ENCODE measurements at places on chromosomes 12 and 14.
A peak's percentile ranks its signal among the peaks of the same experiment; 100 is the strongest.

- H3K4me3 ChIP-seq = no peak overlapping the region
- no peaks in the 10 kb centered on the region for H3K27me3 ChIP-seq
- peak overlapping the region; percentile 87 for H3K27ac ChIP-seq
- no peaks in the 10 kb centered on the region for H3K36me3 ChIP-seq
- peaks cover 59% of the 10 kb centered on the region for H3K4me1 ChIP-seq
These were observed 153.9 kb downstream of the PRKCH start for GRCh38 chr14:61475316-61475715.

DNA sequence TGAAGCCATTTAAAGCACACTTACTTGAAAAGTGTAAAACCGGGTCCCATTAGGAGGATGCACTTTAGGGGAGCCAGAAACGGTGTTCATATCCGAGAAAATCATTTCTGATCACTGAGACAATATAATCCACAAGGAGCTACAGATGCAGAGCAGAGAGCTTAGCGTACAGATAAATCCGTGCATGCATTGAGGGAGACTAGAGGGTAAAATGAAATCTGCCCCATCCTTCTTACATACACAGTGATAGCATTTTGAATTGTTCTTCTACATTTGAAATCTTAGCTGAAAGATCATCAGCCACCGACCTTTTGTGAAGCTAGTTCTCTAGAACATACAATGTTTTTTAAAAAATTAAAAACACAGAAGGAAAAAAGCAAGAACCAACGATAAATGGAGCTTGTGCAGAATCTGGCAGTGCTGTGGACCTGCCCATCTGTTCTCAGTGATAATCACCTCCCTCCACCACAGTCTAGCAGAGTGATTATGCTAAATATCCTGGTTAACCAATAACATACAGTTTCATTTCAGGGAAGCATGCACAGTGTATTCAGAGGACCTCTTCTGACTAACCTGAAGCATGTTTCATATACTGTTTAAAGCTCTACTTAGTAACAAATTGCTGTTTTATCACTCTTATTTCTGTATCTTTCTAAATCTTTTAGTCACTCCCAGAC lies 161.1 kb downstream of the PPFIA2 start:
- DNase-seq = no peak
- H3K36me3 ChIP-seq = no peaks in the 10 kb centered on the region
- no peaks in the 10 kb centered on the region for H3K27me3 ChIP-seq
- no peak overlapping the region for H3K27ac ChIP-seq
- no peaks in the 10 kb centered on the region for H3K4me1 ChIP-seq

DNA sequence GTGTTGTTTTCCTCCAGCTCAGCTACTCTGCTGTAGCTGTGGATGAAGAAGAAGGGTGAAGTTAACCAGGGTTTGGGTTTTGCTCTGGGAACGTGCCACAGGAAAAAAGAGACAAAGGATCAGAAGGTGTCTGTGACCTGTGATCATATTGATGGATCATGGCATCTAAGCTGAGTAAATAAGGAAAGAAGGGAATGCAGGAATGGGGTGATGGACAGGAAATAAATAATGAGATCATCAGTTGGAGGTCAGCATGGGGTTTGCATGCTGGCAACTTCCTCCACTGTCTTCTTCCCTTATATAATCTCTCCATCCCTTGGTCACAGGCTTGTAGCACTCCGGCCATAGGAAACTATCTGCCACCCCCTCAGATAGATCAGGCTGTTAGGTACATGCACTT lies 430.3 kb upstream of the PDE3A start:
- no peak overlapping the region for H3K27ac ChIP-seq
- no peaks in the 10 kb centered on the region for H3K36me3 ChIP-seq
- DNase-seq = no peak
- no peaks in the 10 kb centered on the region for H3K27me3 ChIP-seq
- H3K4me3 ChIP-seq = no peak overlapping the region

DNA sequence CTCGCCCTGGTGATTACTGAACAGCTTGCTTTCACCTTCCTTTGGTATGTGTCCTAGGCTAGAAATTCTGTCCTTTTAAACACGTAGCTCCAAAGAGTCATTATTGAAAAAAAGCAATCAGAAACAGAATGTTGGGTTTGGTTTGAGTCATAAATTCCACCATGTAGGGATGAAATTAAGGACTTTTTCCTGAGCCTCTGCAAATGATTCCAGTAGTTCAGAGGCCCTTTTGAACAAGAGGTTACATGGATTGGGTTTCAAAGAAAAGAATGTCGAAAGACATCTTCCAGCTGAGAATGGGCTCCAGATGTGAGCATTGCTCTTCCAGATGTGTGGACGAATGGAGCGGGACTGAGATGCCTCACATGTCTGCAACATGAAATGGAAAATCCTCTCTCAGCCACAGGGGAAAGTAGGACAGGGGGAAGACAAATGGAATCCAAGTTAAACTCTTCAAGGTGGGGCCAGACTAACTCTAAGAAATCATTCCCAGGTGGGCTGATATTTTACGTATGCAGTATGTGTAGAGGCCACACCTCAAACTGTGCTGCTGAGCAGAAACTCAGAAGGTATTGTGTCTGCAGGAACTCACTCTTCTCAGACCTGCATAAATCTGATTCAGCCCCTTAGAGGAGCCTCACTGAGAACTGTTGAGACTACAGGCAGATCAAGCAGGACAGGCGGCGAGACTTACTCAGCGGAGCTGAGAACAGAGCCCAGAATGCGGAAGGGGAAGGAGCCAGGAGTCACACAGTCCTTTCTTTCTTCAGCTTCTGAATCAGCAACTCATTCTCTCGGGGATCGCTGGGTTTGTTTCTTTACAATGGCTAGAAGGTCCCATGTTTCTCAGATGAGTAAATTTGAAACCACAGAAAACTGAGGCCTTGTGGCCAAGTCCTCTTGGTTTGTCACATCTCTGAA lies 23.3 kb upstream of the EMP1 start:
- H3K27ac ChIP-seq = no peak overlapping the region
- H3K4me3 ChIP-seq = no peak overlapping the region
- DNase-seq = no peak

DNA sequence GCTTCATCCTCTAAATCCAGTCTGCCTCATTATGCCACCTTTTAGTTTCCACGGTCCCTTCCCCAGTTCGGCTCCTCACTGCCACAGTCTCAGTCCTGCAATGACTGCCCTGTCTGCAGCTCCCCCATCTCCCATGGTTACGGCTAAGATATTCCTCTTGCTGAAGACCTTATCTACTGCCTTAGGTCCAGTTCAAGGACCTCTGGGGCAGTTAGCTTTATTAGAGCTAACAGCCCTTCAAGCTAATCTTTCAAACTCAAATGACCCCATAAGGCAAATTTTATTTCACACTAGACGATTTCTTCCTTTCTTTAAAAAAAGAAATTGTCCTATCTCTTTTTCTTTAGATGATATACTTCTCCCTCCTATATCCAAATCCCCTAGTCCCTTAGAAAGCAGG lies 214.7 kb downstream of the MON2 start:
- H3K27ac ChIP-seq = no peak overlapping the region
- no peaks in the 10 kb centered on the region for H3K4me1 ChIP-seq
- H3K27me3 ChIP-seq = no peaks in the 10 kb centered on the region

DNA sequence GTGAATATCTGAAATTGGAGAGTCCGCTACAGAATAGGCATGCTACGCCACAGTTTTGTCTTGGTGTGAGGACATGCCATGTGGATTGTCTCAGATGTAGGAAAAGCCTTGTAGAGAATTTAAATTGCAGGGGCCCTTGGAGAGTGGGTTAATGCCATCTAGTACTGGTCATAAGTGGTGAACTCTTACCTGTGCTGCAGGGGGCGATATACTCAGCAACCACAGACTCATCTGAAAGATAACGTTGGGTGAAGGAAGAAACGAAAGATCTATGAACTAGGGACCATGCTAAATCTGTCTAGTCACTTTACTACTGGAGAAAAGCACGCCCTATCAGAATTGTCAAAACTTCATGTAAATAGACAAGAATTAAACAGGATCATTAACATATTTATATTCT lies 33.7 kb upstream of the A2M start:
- DNase-seq = no peak
- no peak overlapping the region for H3K27ac ChIP-seq
- H3K27me3 ChIP-seq = no peaks in the 10 kb centered on the region
- H3K36me3 ChIP-seq = no peaks in the 10 kb centered on the region
- H3K4me1 ChIP-seq = no peaks in the 10 kb centered on the region
- no peak overlapping the region for H3K4me3 ChIP-seq

DNA sequence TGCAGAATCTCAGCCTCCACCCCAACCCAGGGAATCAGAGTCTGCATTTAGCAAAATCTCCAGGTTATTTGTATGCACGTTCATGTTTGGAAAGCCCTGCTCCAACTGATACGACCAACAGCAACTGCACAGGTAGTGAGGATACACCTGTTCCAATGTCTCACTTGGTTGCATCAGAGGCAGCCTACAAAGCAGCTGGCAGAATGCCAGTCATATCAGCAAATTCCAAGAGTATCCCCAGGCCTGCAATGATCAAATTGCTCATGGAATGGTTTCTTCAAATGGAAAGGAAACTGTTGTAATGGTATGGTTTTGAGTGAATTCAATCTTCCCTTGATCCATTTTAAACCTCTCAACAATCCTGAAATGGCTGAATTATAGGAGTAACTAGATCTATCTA lies 75.4 kb downstream of the GRIP1 start:
- no peak for DNase-seq
- H3K4me1 ChIP-seq = no peaks in the 10 kb centered on the region
- no peaks in the 10 kb centered on the region for H3K27me3 ChIP-seq
- H3K4me3 ChIP-seq = no peak overlapping the region

GRCh38 chr14:52961060-52961639 lies 10.3 kb upstream of the FERMT2 start:
- no peaks in the 10 kb centered on the region for H3K4me1 ChIP-seq
- H3K36me3 ChIP-seq = no peaks in the 10 kb centered on the region
- H3K27me3 ChIP-seq = no peaks in the 10 kb centered on the region
- no peak overlapping the region for H3K27ac ChIP-seq
- no peak overlapping the region for H3K4me3 ChIP-seq
- peak; percentile 69 for DNase-seq

DNA sequence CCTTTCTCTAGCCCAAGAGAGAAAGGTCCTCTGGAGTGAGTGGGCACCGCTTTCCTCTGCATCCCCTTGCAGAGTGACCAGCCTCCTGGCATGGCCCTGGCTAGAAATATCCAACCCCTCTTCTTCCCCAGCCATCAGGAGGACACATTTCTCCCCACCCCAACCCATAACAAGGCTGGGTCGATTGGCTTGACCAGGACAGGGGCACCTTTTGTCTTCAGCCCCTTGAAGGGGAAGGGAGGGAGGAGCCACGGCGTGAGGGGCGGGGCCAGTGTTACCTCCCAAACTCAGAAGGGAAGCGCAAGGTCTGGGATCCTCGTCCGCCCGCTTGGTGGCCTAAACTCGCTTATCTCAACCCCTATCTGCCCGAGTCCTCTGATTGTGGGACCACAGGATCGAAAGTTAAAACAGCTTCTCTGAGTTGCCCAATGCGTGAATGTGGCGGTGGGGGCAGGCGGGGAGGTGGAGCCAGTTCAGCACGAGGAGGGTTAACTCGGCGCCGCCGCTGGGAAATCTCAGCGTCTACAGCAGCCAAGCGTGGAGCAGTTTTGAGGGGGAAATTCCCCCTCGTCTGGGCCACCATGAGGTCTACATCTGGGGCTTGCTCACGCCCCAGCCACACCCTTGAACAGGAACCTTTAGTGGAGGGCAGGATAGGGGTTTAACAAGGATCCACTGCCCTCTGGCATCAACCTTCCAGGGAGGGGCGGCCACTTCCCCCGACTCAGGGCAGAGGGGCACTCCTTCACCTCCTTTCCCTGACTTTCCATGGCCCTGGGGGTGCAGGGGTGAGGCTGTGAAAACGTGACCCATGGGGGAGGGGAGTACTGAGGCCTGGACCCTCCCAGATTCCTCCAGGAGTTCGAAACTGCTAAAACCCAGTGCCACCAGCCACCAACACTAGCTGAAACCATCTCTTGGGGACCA lies 795 bp downstream of the STAT6 start:
- H3K4me1 ChIP-seq = no peaks in the 10 kb centered on the region
- DNase-seq = peak; percentile 89
- H3K27me3 ChIP-seq = no peaks in the 10 kb centered on the region

DNA sequence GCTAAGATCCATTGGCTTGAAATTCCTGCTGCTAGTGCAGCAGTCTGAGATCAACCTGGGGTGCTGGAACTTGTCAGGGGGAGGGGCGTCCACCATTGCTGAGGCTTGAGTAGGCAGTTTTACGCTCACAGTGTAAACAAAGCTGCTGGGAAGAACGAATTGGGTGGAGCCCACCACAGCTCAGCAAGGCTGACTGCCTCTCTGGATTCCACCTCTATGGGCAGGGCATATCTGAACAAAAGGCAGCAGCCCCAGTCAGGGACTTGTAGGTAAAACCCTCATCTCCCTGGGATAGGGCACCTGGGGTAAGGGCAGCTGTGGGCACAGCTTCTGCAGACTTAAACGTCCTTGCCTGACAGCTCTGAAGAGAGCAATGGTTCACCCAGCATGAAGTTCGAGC lies 191.7 kb downstream of the ALG10B start:
- DNase-seq = no peak
- H3K4me3 ChIP-seq = no peak overlapping the region
- no peaks in the 10 kb centered on the region for H3K27me3 ChIP-seq
- H3K36me3 ChIP-seq = no peaks in the 10 kb centered on the region
- no peaks in the 10 kb centered on the region for H3K4me1 ChIP-seq

GRCh38 chr12:63319386-63319785 lies 168.4 kb upstream of the AVPR1A start:
- H3K36me3 ChIP-seq = no peaks in the 10 kb centered on the region
- H3K4me1 ChIP-seq = no peaks in the 10 kb centered on the region
- no peak overlapping the region for H3K27ac ChIP-seq

- H3K27me3 ChIP-seq = no peaks in the 10 kb centered on the region
- DNase-seq = peak; percentile 61
- H3K4me3 ChIP-seq = no peak overlapping the region
- H3K4me1 ChIP-seq = peaks cover 7% of the 10 kb centered on the region
- H3K36me3 ChIP-seq = no peaks in the 10 kb centered on the region
These were observed 26.2 kb upstream of the CHPT1 start for GRCh38 chr12:101671157-101671791.

DNA sequence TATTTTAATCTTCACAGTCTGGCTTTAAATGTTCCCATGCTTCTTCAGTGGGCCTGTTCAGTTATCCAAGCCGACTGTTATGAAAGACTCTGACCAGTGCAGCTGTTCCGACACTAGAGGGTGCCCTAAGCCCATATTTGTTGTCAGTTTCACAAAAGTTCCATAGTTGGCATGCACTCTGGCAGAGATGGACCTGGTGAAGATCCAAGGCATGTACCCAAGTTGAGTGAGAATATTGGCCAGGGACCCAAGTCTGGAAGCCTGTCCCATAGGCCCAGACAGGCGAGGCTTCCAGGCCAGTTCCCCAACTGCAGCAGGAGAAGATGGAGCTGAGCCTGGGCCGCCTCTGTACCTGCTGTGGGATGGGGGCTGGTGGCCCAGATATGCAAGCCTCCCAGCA lies 27.4 kb upstream of the GUCY2C start:
- no peaks in the 10 kb centered on the region for H3K4me1 ChIP-seq
- DNase-seq = peak; percentile 83
- no peak overlapping the region for H3K27ac ChIP-seq
- H3K36me3 ChIP-seq = no peaks in the 10 kb centered on the region
- H3K27me3 ChIP-seq = no peaks in the 10 kb centered on the region
- no peak overlapping the region for H3K4me3 ChIP-seq

DNA sequence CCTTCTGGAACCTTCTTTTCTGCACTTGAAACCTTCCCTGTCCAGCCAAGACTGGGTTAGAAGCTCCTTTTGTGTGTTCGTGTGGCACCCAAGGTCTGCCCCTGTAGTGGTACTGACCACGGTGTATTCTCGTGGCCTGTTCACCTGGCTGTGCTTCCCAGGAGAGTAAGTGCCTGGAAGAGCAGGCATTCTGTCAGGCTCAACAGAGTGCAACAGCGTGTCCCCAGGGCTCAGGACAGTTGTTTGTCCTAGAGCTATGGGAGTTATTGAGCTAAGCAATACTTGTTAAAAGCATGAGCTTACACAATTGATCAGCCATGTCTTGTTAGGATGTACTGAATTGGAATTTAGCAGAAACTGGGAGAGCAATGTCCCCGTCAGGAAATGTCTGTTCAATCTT lies 12.9 kb upstream of the SLC38A2 start:
- no peaks in the 10 kb centered on the region for H3K36me3 ChIP-seq
- H3K27ac ChIP-seq = peak overlapping the region; percentile 94
- no peaks in the 10 kb centered on the region for H3K27me3 ChIP-seq
